Calu3 (cell line): ENCODE measurements at places on chromosomes 1 and 21.

DNA sequence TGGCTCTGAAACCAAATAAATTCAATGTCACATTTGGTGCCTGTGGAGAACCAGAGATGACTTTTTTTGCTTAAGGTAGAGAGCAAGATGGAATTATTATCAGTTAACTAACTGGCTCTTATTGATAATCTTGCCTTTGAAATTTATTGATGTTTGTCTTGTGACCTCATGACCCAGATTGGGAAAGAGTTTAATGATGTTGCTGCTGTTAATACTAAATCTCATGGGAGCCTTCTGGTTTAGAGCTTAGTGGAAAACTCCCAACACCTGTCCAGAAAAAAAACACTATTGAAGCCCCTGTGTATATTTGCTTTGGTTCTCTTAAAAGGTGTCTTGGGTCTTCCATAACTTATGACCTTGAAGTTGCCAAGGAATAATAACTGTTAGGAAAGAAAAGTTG, 9.9 kb downstream of the CHTOP start:
- no peak overlapping the region for H3K4me3 ChIP-seq
- H3K36me3 ChIP-seq: peaks cover 75% of the 10 kb centered on the region
- no peak for DNase-seq
- H3K27me3 ChIP-seq: no peaks in the 10 kb centered on the region
- H3K27ac ChIP-seq: no peak overlapping the region

- H3K27ac ChIP-seq: no peak overlapping the region
- no peak overlapping the region for H3K4me3 ChIP-seq
- no peak for DNase-seq
- no peaks in the 10 kb centered on the region for H3K27me3 ChIP-seq
- H3K36me3 ChIP-seq: no peaks in the 10 kb centered on the region
Measured at GRCh38 chr21:40194185-40194980, 327.1 kb downstream of the PCP4 start.

- no peak overlapping the region for H3K4me3 ChIP-seq
- DNase-seq: no peak
- no peak overlapping the region for H3K27ac ChIP-seq
- H3K36me3 ChIP-seq: no peaks in the 10 kb centered on the region
- no peaks in the 10 kb centered on the region for H3K4me1 ChIP-seq
Measured at GRCh38 chr1:187762118-187762517, 933.4 kb downstream of the PLA2G4A start.

- H3K4me3 ChIP-seq: no peak overlapping the region
- no peak overlapping the region for H3K27ac ChIP-seq
- DNase-seq: peak; percentile 39
- H3K27me3 ChIP-seq: no peaks in the 10 kb centered on the region
- peaks cover 17% of the 10 kb centered on the region for H3K4me1 ChIP-seq
Measured at GRCh38 chr21:42939582-42940413, 14.4 kb upstream of the ERVH48-1 start.

- no peak overlapping the region for H3K4me3 ChIP-seq
- DNase-seq: peak; percentile 2
- H3K4me1 ChIP-seq: peaks cover 11% of the 10 kb centered on the region
- H3K27me3 ChIP-seq: no peaks in the 10 kb centered on the region
Measured at GRCh38 chr21:36381841-36382589, 3.2 kb upstream of the CHAF1B start.

- H3K27me3 ChIP-seq: no peaks in the 10 kb centered on the region
- no peak overlapping the region for H3K27ac ChIP-seq
- no peak overlapping the region for H3K4me3 ChIP-seq
- no peak for DNase-seq
- H3K4me1 ChIP-seq: no peaks in the 10 kb centered on the region
- peaks cover 8% of the 10 kb centered on the region for H3K36me3 ChIP-seq
Measured at GRCh38 chr1:231544943-231545592, 16.6 kb downstream of the TSNAX start.

DNA sequence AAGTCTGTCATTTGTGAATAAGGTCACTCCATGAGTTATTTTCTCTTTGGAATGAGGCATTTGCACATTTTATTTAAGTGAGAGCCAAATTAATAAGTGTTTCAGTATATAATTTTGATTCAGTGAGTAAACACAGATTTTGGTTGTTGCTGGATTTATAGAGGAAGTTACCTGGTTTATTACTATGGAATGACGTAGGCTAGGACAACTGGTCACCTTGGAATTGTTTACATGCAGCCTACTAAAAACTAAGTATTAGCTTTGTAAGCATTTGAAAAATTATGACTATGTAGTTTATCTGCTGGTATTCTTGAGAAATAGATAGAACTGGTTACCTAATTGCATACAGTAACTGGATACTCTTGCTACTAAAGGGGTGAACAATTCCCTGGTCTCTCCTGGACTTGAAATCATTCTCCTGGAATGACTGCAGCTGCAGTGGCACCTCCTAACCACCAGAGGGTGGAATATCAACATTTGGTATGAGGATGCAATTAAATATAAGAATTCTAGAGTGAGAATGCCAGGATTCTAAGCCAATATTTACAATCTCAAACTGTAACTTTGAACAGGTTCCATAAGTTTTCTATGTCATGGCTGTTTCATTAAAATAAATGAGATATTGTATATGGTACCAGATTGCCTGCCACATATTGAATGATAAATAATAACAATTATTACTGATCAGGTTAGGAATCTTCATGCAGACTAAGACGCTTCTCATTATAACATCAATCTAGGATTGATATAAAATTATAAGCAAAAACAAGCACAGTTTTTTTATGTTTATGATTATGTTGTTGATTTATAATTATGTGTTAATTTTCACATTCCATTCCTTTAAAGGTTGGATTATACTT, 3.5 kb upstream of the KRTAP27-1 start:
- H3K27ac ChIP-seq: no peak overlapping the region
- H3K36me3 ChIP-seq: no peaks in the 10 kb centered on the region
- peak; percentile 33 for DNase-seq
- H3K4me3 ChIP-seq: no peak overlapping the region

- H3K4me1 ChIP-seq: peaks cover under 1% of the 10 kb centered on the region
- H3K27me3 ChIP-seq: no peaks in the 10 kb centered on the region
- H3K4me3 ChIP-seq: no peak overlapping the region
- DNase-seq: no peak
- no peak overlapping the region for H3K27ac ChIP-seq
Measured at GRCh38 chr1:231959225-231959884, 332.8 kb downstream of the DISC1 start.

- no peak for DNase-seq
- H3K4me1 ChIP-seq: no peaks in the 10 kb centered on the region
- H3K27ac ChIP-seq: no peak overlapping the region
- H3K36me3 ChIP-seq: peaks cover 40% of the 10 kb centered on the region
Measured at GRCh38 chr1:160346463-160346862, 3.3 kb downstream of the NCSTN start.

DNA sequence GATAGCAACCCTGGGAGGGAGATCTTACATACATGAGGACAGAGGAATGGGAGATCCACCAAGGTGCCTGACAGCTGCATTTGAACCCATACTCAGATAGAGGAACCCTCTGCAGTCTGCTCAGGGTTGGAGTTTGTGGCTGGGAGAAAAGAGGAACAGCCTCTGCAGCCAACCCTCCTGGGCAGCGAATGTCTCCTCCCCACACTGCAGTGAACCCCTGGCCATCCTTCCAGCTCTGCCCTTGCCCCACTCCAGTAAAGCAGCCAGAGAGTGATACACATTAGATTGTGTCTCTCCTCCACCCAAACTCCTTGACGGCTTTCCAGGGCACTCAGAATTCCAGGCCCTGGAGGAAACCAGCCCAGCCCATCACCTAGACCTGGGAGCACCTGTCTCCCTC, 137.7 kb downstream of the RUNX1 start:
- H3K27ac ChIP-seq: no peak overlapping the region
- no peak overlapping the region for H3K4me3 ChIP-seq
- H3K27me3 ChIP-seq: no peaks in the 10 kb centered on the region
- H3K4me1 ChIP-seq: peaks cover 42% of the 10 kb centered on the region
- H3K36me3 ChIP-seq: no peaks in the 10 kb centered on the region
- no peak for DNase-seq

GRCh38 chr1:59017501-59018231, 233.8 kb upstream of the JUN start:
- no peaks in the 10 kb centered on the region for H3K36me3 ChIP-seq
- no peaks in the 10 kb centered on the region for H3K27me3 ChIP-seq
- peaks cover 25% of the 10 kb centered on the region for H3K4me1 ChIP-seq
- H3K4me3 ChIP-seq: no peak overlapping the region

DNA sequence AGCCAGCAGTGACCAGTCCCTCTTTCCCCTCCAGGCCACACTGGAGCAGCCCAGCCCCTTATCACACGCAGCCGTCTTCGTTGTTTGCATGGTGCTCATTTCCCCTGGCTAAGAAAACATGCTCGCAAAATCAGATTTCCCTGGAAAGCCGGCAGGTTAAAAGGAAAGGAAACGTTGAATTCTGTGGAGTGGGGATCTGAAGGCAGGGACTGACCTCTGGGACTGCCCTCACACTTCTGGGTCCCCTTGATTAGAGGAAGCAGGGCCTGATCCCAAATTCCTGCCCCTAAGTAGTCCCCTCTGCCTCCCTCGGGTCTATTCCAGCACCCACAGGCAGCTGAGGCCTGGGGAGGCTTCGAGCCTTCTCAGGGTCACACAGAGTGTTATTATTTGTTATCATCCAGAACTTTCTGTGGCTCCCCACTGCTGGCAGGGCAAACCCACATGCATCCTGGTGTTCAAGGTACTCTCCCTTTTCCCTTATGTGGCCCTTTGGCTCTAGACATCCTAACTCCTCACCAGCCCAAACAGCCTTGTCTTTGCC, 125.2 kb upstream of the ZBTB40 start:
- H3K4me3 ChIP-seq: no peak overlapping the region
- H3K27ac ChIP-seq: no peak overlapping the region
- DNase-seq: no peak
- no peaks in the 10 kb centered on the region for H3K36me3 ChIP-seq
- no peaks in the 10 kb centered on the region for H3K4me1 ChIP-seq

GRCh38 chr1:153375511-153375910, at the start of gene S100A12:
Gene S100A12 (minus strand): TSS chr1:153375621. CDS start chr1:153374592, 1,029 bp downstream.
- no peak within 1 kb of the TSS for H3K4me3 ChIP-seq
- H3K36me3 ChIP-seq: no peaks in the 10 kb centered on the region
- H3K27me3 ChIP-seq: peaks cover 57% of the 10 kb centered on the region

DNA sequence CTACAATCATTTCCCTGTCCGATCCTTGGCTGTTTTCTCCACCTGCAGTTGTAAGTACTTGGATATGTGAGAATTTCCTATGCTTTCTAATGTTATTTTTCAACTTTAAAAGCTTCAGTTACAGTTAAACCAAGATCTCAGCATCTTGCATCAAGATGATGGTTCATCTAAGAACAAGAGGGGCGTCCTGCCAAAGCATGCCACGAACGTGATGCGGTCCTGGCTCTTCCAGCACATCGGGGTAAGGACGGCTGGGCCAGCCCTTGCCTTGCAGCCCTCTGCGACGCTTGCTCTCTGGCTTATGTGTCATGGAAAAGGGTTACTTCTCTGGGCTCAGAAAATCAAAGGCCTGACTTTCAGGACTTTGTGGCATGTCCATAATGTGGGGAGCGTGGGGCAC, 46.8 kb downstream of the PKNOX1 start:
- H3K27me3 ChIP-seq: no peaks in the 10 kb centered on the region
- peaks cover 6% of the 10 kb centered on the region for H3K36me3 ChIP-seq
- DNase-seq: no peak
- no peaks in the 10 kb centered on the region for H3K4me1 ChIP-seq
- no peak overlapping the region for H3K4me3 ChIP-seq

DNA sequence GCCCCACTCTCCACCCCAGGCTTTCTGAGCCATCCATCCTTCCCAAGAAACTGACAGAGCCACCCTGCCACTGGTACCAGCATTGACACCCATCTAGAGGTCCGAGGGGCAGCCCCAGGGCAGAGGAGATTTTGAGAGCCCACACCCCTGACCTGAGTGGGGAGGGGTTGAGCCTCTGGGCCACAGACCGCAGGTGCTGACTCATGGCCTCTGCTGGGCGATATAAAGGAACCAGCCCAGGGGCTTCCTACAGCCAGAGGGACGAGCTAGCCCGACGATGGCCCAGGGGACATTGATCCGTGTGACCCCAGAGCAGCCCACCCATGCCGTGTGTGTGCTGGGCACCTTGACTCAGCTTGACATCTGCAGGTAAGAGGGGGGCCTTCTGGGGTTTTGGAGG, at the start of gene PADI4:
Gene PADI4, plus strand, starts transcription at position 252 of the 400 bp plus-strand sequence. Its CDS starts 26 bp downstream, at position 278.
- no peaks in the 10 kb centered on the region for H3K4me1 ChIP-seq
- H3K27me3 ChIP-seq: peaks cover 30% of the 10 kb centered on the region
- H3K36me3 ChIP-seq: no peaks in the 10 kb centered on the region
- H3K4me3 ChIP-seq: no peak within 1 kb of the TSS
- DNase-seq: no peak

- no peaks in the 10 kb centered on the region for H3K4me1 ChIP-seq
- H3K4me3 ChIP-seq: no peak overlapping the region
- DNase-seq: no peak
- H3K36me3 ChIP-seq: no peaks in the 10 kb centered on the region
- H3K27ac ChIP-seq: no peak overlapping the region
Measured at GRCh38 chr1:182768963-182769362, 20.6 kb upstream of the NPL start.
